Uterus (tissue), 4 donors: ENCODE measurements at places on chromosomes 7 and 10.
A peak's percentile ranks its signal among the peaks of the same experiment; 100 is the strongest.

GRCh38 chr10:89566992-89567391 lies 31.6 kb upstream of the SLC16A12 start:
- no peak for DNase-seq
- H3K27me3 ChIP-seq, result no peaks in the 10 kb centered on the region

DNA sequence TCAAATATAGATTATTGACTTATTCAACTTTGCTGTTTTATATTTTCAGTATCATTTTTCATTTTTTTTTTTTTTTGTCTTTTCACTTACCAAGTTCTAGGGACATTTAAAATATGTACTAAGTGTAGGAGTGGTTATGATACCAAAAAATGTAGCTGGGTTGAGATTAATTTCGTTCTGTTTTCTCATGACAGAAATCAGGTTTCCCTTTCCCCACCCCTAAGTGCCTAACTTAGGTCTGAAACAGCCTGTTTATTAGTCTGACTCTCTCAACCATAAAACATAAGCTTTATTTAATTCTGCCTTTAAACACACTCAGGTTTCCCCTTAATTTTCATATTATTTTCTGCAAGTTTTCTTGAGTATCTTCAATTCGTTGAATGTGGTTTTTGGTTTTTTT lies 22.1 kb downstream of the TMEM106B start:
- no peak overlapping the region for H3K27ac ChIP-seq
- DNase-seq, result no peak
- H3K27me3 ChIP-seq, result no peaks in the 10 kb centered on the region
- no peak overlapping the region for H3K4me3 ChIP-seq
- H3K4me1 ChIP-seq, result no peaks in the 10 kb centered on the region
- H3K36me3 ChIP-seq, result no peaks in the 10 kb centered on the region

DNA sequence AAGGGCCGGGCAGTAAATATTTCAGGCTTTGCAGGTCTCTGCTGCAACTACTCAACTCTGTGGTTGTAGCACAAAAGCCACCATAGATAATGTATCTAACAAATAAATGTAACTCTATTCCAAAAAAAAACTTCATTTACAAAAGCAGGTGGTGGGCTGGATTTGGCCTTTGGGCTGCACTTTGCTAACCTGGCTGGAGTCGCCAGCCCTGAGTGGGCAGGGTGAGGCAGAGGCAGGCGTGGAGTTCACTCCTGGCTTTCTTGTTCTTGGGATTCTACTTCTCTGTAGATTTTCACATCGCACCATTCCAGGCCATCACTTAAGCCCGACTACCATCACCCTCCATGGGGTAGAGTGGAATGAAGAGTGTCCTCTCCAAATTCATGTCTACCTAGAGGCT lies 367.6 kb upstream of the MGMT start:
- no peak overlapping the region for H3K4me3 ChIP-seq
- no peaks in the 10 kb centered on the region for H3K36me3 ChIP-seq
- no peak overlapping the region for H3K27ac ChIP-seq
- no peaks in the 10 kb centered on the region for H3K27me3 ChIP-seq
- no peaks in the 10 kb centered on the region for H3K4me1 ChIP-seq
- no peak for DNase-seq

GRCh38 chr10:63515002-63515763 lies 6.0 kb upstream of the REEP3 start:
- peak overlapping the region; percentile 68 for H3K27ac ChIP-seq
- no peaks in the 10 kb centered on the region for H3K36me3 ChIP-seq
- no peak overlapping the region for H3K4me3 ChIP-seq
- no peaks in the 10 kb centered on the region for H3K4me1 ChIP-seq
- no peak for DNase-seq

GRCh38 chr7:107953924-107954303 lies 49.0 kb downstream of the LAMB1 start:
- H3K27ac ChIP-seq, result peak overlapping the region; percentile 50
- H3K27me3 ChIP-seq, result no peaks in the 10 kb centered on the region
- no peak overlapping the region for H3K4me3 ChIP-seq
- no peak for DNase-seq

DNA sequence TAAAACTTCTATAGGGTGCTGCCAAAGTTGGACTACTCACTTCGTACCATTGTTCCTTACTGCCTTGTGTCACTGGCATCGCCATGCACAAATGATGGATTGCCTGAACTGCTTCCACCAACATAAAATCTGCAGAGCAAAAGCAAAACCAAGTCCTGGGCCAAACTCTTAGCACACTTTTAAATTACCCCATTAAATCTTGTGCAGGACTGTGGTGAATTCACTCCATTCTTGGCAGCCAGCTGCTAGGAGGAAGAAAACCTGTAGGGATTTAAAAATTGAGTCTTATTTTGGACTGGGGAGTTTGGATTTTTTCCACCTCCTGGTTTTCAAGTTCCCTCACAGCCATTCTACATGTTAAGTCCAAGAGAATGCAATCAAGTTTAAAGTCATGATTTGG lies 646.9 kb downstream of the SORCS3 start:
- no peak overlapping the region for H3K4me3 ChIP-seq
- H3K36me3 ChIP-seq, result no peaks in the 10 kb centered on the region
- no peaks in the 10 kb centered on the region for H3K4me1 ChIP-seq
- no peak overlapping the region for H3K27ac ChIP-seq
- DNase-seq, result no peak

- no peak overlapping the region for H3K4me3 ChIP-seq
- DNase-seq, result no peak
- H3K36me3 ChIP-seq, result no peaks in the 10 kb centered on the region
- H3K27me3 ChIP-seq, result no peaks in the 10 kb centered on the region
- H3K27ac ChIP-seq, result no peak overlapping the region
Observed at GRCh38 chr7:132489776-132490237, 86.5 kb downstream of the PLXNA4 start.
